Suprapubic skin (tissue), 4 donors: ENCODE measurements at places on chromosomes 12 and 14. TPM values are rescaled to one million over a fixed set of nuclear protein-coding genes. Genes with fewer than 3 reads are reported as not detected.

DNA sequence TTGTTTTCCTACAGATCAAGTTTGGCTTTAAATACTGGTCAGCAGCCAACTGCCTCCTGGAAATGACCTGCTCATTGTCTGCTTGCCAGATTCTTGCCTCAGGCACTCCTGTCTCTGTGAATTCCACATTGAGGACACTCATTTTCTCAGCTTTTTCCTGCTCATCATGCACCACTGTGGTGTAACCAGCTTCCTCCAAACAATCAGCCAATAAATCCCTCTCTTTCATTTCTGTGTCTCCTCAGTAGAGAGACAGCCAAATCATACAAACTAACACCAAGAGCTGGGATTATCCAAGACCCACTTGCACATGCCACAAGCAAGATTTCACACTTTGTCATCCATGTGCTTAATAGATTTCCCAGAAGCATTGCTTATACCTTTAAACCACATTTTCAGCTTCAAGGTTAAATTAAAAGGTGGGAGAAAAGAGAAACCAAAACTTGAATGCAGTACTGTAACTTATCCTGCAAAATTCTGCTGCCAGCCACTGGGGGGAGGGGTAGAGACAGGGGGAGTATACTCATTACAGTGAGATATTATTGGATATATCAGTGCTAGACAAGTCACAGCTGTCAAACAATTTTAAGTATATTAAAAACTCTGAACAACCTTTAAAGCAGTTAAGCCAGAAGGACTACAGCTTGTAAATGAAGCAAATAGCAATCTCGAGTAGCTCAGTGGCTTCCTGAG, 105.0 kb downstream of the PPP2R5E start:
- DNase-seq: peak; percentile 74

DNA sequence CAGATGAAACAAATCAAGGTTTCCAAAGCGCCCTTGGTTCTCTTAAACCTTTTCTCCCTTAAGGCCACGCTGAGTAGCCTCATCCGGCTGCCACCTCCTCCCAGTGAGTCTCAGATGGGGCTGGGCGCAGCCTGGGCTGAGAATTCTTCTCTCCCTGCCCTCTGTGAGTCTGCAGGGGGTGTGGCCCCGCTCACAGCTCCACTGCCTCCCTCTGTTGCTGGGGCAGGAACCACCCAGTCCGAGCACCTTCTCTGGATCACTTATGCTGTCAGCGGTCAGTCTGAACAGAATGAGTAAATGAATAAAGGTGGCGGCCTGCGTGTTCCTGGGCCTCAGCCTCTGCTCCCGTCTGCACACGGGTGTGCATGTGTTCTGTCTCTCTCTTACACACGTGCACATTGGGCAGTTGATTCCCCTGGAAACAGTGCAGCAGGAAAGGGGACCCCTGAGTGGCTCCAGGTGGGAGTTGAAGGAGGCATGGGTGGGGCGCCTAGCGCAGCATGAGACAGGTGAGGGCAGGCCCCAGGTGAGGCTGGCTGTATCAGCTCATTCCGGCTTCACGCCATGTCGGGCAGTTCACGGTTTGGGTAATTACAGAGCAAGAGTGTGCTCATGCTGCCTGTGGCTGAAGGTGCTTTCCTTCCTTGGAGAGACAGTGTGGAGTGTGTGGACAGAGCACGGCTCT, 4.3 kb downstream of the PAPLN start:
- DNase-seq: no peak

DNA sequence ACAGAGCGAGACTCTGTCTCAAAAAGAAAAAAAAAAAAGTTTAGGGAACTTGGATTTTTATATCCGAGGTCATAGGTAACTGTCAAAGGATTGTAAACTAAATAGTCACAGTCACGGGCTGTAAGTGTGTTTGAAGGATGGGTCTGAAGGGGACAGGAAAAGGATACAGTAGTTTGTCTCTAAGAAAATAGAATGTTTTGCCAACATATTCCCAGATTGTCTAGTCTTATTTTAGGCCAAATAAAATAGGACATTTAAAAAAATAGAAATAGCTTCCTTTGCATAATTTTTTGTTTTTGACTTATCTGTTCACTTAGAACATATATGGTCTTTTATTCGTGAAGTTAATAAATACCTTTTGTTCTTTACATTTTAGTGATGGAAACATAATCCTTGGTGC, 24.2 kb upstream of the REP15 start:
- DNase-seq: no peak

GRCh38 chr12:71397433-71397954, 42.1 kb upstream of the LGR5 start:
- DNase-seq: no peak

DNA sequence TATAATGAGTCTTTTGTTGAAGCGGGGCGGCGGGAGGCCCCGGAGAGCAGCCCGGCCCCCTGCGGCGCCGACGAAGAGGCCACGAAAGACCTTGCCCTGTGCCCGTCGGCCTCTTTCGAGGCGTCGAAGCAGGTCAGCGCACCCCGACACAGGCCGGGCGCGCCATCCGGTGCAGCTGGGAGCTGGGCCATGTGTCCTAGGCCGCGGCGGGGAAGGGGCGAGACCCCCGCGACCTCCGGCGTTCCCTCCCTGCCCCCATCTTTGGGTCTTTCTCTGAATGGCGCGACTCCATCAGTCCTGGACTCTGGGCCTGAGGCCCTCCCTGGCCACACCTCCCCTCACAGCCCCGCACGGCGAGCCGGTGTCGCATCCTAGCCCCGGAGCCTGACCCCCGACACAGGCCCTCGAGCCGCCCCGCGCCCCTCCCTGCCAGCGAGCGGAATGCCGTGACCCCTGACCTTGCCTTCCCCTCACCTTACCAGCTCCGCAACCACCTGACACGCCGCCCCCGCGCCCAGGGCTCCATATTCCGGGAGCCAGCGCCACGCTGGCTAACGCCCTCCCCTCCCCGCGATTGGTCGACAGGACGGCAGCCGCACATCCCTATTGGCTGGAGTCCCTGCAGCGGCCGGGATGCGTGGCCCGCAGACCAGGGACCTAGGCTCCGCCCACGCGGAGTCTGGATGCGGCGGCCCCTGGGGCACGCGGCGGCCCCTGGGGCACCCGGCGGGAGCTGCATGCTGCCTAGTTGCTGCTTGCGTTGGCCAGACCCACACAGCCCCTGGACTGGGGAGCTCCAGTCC, at the start of gene SLC11A2:
TSS of gene SLC11A2 (minus strand) at position 549 of the 803 bp plus-strand sequence. CDS start 15,656 bp downstream, outside the sequence.
- DNase-seq: peak; percentile 98

DNA sequence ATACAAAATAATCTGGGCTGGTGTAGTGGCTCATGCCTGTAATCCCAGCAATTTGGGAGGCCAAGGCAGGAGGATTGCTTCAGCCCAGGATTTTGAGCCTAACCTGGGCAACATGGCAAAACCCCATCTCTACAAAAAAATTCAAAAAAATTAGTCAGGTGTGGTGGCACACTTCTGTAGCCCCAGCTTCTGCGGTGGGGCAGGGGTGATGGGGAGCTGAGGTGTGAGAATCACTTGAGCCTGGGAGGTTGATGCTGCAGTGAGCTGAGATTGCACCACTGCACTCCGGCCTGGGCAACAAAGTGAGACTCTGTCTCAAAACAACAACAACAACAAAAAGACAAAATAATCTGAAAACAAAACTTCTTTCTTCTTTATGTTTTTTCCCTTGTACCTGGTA, 66.0 kb downstream of the TC2N start:
- DNase-seq: no peak

The NXPH4 gene
- 20.4 TPM for total RNA-seq

The SERPINA1 gene
- 7.9 TPM for total RNA-seq

The GNG2 gene
- 7.1 TPM for total RNA-seq
